Fibroblast of lung (primary cell): ENCODE measurements at places on chromosomes 2 and 18.

DNA sequence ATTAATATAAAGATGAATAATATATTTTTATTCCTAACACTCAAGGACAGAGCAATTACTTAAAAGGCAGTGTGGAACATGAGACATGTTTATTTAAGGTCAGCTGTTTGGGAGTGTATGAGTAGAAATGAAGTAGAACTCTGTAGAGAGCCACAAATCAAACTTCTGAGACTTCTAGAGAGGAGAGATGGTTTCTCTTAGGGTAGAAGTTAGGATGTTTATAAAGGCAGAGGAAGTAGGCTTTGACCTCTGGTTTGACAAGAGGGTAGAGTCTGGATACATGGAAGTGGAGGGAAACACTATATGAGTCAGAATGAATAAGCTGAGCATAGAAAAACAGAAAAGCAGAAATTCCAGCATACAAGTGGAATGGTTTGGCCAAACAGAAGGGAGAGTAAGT, 262.1 kb upstream of the KLHL14 start:
- peak; percentile 92 for DNase-seq

GRCh38 chr2:71719520-71720282, 266.3 kb downstream of the DYSF start:
- DNase-seq = no peak

DNA sequence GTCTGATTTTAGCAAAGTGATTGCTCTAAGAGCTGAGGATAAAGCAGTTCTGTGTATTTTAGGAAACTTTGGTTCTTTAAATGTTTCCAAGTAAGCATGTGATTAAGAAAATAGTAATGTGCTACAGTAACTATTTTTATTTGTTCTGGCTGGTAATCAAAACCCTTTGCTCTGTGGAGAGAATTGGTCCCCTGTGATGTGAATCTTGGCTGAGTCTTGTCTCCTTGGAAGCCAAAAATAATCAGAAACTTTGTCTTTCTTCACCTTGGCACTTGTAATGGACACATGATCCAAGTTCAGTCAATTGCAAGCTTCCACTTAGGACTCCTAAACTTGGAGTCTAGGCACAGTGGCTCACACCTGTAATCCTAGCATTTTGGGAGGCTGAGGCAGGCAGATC, 422.7 kb upstream of the CDH20 start:
- peak; percentile 32 for DNase-seq

DNA sequence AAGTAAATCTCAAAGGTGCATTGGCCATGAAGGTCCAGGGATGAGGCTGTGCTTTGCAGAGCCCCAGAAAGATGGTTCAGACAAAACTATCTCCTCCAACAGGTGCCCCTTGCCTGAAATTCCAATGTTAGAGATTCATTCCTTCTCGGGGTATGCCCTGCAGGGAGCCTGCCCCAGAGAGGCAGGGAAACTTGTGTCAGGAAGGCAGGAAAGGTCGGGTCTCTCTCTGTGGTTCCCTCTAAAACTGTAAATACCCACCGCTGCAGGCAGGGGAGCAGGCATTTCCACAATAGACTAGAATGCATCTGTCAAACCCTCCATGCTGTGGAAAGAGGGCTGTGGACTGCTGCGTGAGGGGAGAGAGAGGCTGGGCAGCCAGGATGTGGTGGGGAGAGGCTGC, 207.8 kb upstream of the SMAD2 start:
- no peak for DNase-seq

GRCh38 chr18:75066936-75067335, 142.0 kb downstream of the PTGR3 start:
- DNase-seq = no peak

- no peak for DNase-seq
These were observed 183.9 kb downstream of the SH3RF3 start for GRCh38 chr2:109312902-109313301.

- peak; percentile 59 for DNase-seq
These were observed 75.9 kb upstream of the PID1 start for GRCh38 chr2:229346816-229347540.

DNA sequence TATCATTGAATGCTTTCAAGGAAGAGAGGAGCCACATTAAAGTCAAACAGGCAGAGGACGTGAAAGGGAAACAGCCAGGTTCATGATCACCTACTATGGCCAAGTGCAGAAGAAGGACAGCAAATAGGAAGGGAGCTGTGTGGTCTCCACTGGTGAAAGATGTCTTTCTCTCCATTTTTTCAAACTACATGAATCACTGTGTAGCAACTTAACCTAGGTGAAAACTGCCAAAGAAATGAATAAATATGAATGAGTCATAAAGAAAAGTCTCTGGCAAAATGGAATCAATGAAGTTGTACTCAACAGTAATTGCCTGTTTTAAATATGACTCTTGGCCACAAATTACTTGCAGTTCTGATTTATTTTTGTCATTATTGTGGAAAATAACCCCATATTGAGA, 452.6 kb upstream of the PKDCC start:
- peak; percentile 8 for DNase-seq

DNA sequence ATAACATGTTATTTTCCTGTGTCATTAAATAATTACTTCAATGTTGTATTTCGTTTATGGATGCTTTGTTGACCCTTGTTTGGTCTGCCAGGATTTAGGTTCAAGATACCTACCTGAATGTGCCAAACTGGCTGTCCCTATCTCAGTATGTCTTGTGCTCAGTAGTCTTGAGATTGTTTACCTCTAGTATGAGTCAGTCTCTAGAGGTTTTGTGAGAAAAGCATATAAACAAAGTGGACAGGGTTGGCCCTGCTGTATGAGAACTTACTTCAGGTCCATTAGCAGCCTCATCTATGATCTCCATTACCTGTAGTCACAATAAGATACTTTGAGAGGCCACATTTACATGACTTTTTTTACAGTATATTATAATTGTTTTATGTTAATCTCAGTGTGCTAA, 17.8 kb downstream of the DDX18 start:
- peak; percentile 9 for DNase-seq

GRCh38 chr2:121483846-121484245, 46.8 kb upstream of the RNU4ATAC start:
- DNase-seq = no peak

DNA sequence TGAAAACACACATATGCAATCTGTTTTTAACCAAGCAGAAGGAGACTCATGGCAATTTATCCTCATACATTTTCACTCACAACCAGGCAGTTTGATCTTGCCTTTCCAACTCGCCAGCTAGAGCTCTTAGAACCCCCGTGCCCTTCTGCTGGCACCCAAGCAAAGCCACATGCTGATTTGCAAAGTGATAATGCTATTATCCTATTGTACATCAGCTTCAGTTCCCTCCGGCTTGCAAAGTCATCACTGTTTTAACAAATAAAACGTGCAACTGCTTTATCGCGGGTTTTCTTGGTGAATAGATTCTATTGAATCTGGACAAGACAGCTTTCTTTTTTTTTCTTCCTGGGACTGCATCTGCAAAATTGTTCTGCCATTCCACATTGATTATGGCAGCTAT, 314.6 kb downstream of the LNPK start:
- no peak for DNase-seq

- peak; percentile 100 for DNase-seq
These were observed 4.4 kb downstream of the CCL20 start for GRCh38 chr2:227817850-227818674.

DNA sequence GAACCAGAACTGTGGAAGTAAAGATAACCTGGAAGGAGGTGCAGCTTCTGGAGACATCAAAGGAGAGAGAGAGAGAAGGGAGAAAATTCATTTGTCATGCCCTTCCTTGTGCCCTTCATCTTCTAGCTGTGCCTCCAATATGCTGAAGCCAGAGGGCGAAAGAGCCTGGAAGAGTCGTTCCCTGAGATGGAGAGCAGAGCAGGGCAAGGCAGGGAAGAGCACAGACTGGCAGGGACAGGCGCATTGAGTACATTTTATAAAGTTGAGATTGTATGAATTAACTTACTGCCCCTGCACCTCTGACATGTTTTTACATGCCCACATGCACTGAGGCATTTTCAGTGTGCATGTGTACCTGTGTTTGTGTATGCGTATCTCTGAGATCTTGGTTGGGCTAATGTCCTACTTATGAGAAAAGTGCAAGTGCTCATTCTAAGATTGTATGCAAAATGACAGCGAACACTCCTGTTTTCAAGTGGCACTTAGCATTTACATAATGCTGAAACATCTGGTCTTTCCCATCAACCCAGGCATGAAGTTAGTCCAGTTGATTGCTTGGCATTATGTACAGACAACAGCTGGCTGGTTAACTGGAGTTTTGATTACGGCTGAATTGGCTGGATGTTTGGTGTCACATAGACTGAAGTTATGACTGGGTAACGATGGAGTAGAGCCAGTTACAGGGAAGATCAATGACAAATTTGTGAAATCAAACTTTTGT, 23.7 kb upstream of the MMADHC start:
- DNase-seq = no peak

DNA sequence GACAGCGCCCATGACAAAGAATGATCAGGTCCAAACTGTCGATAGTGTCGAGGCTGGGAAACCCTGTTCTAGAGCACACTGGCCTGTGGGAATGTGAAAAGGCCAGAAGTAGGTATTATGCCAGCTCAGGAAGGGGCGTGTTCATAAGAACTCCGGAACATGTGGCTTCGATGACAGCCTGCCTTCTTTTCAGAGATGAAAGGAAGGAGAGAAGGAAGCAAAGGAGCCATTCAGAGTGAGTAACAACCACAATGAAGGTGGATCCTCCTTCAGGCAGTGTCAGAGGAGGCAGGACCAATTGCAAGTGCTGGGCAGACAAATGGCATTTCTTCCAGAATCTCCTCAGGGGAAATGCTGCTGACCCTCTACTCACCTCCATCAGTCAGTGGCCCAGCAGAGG, 58.5 kb downstream of the NCKAP5 start:
- no peak for DNase-seq

DNA sequence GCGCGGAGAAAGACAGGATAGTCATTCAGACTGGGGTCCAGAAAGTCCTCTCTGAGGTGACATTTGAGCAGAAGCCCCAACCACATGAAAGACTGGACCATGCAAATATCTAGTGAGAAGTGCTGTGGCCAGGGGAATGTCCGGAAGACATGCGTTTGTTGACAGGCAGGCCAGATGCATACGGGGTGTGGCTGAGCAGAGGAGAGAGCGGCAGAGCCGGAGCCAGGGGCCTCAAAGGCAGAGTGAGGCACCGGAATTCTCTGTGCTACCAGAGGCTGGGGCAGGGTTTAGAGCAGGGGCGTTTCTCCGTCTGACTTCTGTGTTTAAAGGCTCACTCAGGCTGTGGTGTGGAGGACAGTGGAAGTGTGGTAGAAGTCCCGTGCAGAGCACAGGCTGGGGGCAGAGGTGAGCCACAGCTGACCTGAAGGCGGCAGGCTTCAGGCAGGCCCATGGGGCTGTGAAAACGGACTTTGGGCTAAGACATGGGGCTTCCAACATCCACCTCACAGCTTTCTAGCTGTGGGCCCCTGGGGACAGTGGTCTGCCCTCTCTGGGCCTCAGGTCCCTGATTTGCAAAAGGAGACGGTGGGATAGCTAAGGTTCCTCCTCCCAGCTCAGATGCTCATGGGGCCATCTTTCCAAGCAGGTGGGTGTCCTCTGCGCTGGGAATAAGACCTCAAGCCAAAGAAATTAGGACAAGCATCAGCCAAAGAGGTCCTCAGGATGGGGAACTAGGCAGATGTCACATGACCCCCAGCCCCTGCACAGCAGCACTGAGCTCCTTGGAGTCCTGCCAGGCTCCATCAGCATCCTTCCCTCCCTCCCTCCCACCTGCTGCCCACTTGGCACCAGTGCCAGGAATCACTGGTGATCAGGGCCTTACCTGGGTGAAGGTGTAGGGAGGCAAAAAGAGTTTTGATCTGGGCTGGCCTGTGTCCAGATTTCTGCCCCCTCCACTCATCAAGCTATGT, 11.2 kb downstream of the RUFY4 start:
- DNase-seq = no peak

- no peak for DNase-seq
These were observed 11.1 kb downstream of the SLC8A1 start for GRCh38 chr2:40440835-40441234.

DNA sequence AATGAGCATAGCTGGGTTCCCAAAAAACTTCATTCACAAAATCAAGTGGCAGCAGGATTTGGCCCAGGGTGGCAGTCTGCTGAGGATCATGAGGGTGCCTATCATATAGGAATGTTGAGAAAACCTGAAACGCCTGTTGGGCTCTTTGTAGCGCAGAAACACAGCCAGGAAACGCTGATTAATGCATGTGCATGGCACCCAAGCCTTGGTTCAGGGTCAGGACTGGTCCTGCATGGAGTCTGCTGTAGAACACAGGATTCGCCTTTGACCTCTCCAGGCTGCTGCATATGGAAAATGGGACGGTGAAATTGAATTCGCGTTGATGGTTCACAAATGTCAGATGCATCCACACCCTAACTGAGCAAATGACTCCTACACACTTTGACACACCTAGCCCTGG, 227.9 kb upstream of the COPS8 start:
- DNase-seq = no peak

DNA sequence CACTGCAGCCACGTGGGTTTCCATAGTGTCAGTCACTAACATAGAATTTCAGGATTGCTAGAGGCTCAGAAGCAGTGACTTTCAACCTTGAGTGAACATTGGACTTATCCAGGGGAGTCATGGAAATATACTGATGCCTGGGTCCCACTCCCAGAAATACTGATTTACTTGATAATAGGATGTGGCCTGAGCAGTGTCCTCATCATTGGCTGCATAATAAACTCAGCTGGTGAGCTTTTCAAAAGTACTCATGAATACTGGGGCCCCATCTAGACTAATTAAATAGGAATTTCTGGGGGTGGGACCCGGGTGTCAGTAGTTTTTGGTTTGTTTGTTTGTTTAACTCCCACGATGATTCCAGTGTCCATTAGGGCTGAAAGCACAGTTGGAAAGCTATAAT, 141.4 kb downstream of the COL4A4 start:
- DNase-seq = no peak

GRCh38 chr2:234715671-234716250, 218.9 kb upstream of the ARL4C start:
- no peak for DNase-seq

- DNase-seq = no peak
These were observed 2.2 kb downstream of the SIX3 start for GRCh38 chr2:44943693-44944101.

DNA sequence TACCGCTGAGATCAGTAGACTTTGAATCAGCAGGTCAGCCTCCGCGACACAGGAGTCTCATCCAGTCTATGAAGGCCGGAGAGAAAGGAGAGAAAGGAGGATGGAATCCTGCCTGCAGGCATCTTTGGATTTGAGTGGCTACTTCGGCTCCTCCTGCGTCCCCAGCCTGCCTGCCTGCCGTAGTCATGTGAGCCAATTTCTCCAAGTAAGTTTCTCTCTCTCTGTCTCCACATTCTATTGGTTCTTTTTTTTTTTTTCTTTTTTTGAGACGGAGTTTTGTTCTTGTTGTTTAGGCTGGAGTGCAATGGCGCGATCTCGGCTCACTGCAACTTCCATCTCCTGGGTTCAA, 16.7 kb downstream of the PDCD1 start:
- no peak for DNase-seq

DNA sequence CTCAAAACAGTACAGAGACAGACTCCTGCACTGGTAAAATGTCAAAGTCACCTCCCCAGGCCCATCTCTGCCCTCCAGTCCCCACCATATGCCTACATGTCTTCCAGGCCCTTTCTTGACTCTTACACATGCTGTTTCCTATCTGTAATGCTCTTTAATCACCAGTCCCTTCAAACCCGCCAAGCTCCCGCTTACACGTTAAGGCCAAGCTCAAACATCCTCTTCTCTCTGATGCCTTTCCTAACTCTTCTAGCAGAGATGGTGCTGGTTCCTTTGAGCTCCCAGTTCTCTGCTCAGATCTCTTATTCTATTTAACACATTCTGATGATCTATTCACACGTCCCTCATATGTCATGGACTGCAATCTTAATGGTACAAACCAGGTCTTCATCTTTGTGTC, 5.0 kb downstream of the EVA1A start:
- no peak for DNase-seq
